Esophagus muscularis mucosa (tissue), 4 donors: ENCODE measurements at places on chromosomes 16 and 17. TPM values are rescaled to one million over a fixed set of nuclear protein-coding genes. Genes with fewer than 3 reads are reported as not detected.

DNA sequence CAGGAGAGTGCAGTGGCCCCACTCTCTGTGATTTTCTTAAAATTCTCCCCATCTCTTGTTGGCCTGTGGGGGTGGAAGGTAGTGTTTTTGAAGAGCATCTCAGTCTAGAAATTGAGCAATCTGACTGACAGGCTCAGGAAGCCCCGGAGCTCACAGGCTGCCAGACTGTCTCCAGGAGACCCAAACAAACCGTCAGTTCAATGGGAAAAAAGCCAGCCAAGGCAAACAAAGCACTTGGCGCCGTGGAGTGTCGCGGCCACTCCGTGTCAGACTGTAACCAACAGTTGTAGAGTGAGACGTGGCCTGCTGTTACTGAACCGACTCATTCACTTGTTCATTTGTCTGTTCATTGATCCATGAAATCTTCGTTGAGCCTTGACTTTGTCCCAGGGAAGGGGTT is 33.7 kb downstream of the RGS9 start:
- H3K27me3 ChIP-seq: no peaks in the 10 kb centered on the region
- peak overlapping the region; percentile 11 for H3K27ac ChIP-seq
- H3K36me3 ChIP-seq: peaks cover 7% of the 10 kb centered on the region
- no peak overlapping the region for H3K4me3 ChIP-seq

DNA sequence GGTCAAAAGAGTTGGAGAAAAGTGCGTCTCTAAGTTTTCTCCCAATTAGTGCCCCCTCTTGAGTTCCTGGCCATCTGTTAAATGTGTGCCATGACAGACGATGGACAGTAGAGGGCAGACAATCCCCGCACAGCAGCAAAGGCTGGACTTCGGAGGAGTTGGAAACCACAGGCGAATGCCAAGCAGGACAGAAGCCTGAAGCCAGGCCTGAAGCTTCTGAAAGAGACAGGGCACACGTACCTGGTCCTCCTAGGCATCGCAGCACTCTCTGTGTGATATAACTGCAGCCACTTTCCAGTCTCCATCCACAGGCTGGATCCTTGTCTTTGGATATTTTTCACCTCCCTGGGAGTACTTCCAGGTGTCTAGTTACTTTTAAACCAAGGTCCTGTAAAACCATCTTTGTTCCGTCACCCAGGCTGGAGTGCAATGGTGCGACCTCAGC is 14.5 kb downstream of the C17orf100 start:
- H3K4me1 ChIP-seq: no peaks in the 10 kb centered on the region
- no peaks in the 10 kb centered on the region for H3K27me3 ChIP-seq
- no peak overlapping the region for H3K27ac ChIP-seq

DNA sequence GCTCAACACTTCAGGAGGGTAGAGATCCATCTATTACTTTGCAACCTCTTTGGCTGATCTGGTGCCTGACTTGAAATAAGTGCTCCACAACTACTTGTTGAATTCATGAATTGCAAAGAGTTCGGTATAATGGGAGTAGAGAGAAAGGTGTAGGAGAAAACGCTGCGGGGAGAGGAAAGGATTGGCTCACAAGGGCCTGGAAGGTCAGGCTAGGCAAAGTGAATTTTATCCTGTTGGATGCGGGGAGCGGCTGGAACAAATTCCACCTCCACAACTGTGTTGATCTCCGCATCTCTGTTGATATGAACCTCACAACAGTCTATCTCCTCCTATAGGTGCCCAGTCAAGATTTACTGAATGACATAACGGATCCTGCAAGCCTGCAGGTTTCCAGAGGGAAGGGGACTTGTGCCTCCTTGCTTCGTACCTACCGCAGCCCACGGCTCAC is 684 bp downstream of the SLX4 start:
- DNase-seq: no peak
- H3K36me3 ChIP-seq: peaks cover 17% of the 10 kb centered on the region
- peaks cover 18% of the 10 kb centered on the region for H3K4me1 ChIP-seq
- peak overlapping the region; percentile 69 for H3K27ac ChIP-seq

GRCh38 chr16:49652456-49653172 is 203.3 kb downstream of the ZNF423 start:
- no peaks in the 10 kb centered on the region for H3K27me3 ChIP-seq
- H3K4me3 ChIP-seq: peak overlapping the region; percentile 13
- H3K36me3 ChIP-seq: no peaks in the 10 kb centered on the region
- H3K4me1 ChIP-seq: no peaks in the 10 kb centered on the region

C1QTNF1 gene
- 115 TPM for total RNA-seq
